ENCODE measurements at places on chromosomes 4 and X. TPM values are rescaled to one million over a fixed set of nuclear protein-coding genes. Genes with fewer than 3 reads are reported as not detected.

The GNRHR gene
- total RNA-seq, result not detected

The PHKA1 gene
- total RNA-seq, result 0.22 TPM

The DUSP21 gene
- not detected for total RNA-seq

The TLR7 gene
- 10.8 TPM for total RNA-seq

The USP17L10 gene
- total RNA-seq, result not detected

DNA sequence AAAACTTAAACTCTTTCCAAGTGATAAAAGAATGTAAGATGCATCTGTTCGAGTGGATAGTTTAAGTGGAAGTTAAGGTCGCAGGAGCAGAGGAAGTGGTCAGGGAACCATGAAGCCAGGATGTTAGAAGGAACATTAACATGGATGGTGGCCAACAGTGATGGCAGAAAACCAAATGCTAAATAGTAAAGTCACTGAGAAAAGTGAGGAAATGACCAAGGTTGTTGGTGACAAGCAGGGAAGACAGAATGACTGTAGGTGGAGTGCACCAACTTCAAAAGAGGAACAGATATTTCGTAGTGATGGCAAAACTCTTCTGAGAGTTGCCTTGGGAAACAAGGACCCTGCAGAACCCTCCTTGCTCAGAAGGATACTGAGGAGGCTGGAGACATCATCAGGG is 226.2 kb downstream of the PALLD start:
- H3K4me3 ChIP-seq, result no peak overlapping the region
- no peak for DNase-seq
- H3K36me3 ChIP-seq, result no peaks in the 10 kb centered on the region
- no peaks in the 10 kb centered on the region for H3K27me3 ChIP-seq

DNA sequence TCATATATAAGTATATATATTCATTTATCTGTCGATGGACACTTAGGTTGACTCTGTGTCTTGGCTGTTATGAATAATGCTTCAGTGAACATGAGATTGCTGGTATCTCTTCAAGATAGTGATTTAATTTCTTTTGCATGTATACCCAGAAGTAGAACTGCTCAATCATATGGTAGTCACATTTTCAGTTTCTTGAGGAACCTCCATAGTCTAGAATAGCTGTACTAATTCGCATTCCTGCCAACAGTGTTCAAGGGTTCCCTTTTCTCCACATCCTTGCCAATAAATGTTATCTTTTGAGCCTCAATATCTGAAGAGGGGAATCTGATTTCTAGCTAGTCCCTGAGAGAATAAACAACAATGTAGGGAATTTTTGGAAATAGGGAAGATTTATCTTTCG is 32.4 kb upstream of the CCNG2 start:
- no peak for DNase-seq
- peak overlapping the region; percentile 20 for H3K27ac ChIP-seq
- H3K4me3 ChIP-seq, result no peak overlapping the region
- no peaks in the 10 kb centered on the region for H3K36me3 ChIP-seq
- H3K4me1 ChIP-seq, result peaks cover 75% of the 10 kb centered on the region
- no peaks in the 10 kb centered on the region for H3K27me3 ChIP-seq

DNA sequence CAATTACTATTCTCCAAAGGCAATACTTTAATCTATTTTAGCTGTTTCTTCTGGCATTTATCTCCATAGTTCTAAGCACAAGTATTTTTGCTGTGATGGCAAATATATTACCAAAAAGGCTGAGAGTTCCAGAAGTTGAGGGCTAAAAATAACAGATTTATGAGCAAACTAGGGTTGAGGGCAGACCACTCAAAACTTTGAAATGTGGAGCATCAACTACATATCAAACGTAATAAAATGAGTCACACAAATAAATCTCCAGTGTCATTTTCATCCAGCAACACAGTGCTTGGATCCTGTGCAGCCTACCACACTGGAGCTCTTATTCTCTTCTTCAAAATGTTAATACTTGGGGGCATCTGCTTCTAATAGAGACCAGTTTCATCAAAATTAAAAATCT is 163.9 kb downstream of the HS3ST1 start:
- no peak overlapping the region for H3K4me3 ChIP-seq
- H3K36me3 ChIP-seq, result no peaks in the 10 kb centered on the region
- no peak overlapping the region for H3K27ac ChIP-seq
- H3K27me3 ChIP-seq, result no peaks in the 10 kb centered on the region
- no peak for DNase-seq

- no peaks in the 10 kb centered on the region for H3K4me1 ChIP-seq
- no peaks in the 10 kb centered on the region for H3K27me3 ChIP-seq
- H3K4me3 ChIP-seq, result no peak overlapping the region
Observed at GRCh38 chr4:76634220-76634619, 199.2 kb downstream of the SHROOM3 start.

DNA sequence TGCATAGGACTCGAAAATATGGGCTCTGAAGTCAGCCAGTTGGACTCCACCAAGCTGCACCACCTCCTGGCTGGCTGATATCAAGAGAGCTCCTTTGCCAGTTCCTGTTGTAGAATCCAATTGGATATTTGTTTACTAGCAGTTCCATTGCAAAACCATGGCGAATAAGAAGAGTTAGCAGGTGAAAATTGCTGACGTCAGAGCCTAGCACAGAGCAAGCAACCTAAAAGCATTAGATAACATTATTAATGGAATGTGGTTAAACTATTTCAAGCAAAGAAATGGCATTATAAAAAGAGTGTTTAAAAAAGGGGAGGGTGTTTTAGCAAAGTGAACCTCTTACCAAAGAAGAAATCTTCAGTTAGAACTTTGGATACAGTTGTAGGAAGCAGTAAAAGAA is 1816.3 kb upstream of the TENM3 start:
- H3K27me3 ChIP-seq, result no peaks in the 10 kb centered on the region
- H3K36me3 ChIP-seq, result no peaks in the 10 kb centered on the region
- no peak for DNase-seq
- no peak overlapping the region for H3K4me3 ChIP-seq

GRCh38 chrX:22748093-22748999 is 251.4 kb upstream of the DDX53 start:
- H3K27ac ChIP-seq, result no peak overlapping the region
- H3K4me1 ChIP-seq, result no peaks in the 10 kb centered on the region
- H3K36me3 ChIP-seq, result no peaks in the 10 kb centered on the region

DNA sequence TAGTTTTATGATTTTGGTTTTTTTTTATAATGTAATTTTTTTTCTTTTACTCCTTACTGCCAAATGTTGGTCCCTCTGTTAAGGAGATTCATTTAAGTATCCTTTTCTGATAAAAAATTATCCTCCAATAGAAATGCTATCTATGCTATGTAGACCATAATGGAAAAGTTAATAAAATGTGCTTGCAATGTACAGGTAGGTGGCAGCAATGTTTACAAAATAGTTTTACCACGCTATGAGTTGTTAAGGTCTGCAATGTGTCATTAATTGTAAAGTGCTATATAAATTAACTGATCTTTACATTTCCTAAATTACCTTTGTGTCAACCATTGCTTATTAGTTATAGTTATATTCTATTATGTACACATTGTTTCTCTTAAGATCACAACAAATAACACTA is 3.8 kb upstream of the CENPC start:
- no peaks in the 10 kb centered on the region for H3K27me3 ChIP-seq
- H3K4me1 ChIP-seq, result peaks cover 35% of the 10 kb centered on the region
- H3K4me3 ChIP-seq, result no peak overlapping the region

DNA sequence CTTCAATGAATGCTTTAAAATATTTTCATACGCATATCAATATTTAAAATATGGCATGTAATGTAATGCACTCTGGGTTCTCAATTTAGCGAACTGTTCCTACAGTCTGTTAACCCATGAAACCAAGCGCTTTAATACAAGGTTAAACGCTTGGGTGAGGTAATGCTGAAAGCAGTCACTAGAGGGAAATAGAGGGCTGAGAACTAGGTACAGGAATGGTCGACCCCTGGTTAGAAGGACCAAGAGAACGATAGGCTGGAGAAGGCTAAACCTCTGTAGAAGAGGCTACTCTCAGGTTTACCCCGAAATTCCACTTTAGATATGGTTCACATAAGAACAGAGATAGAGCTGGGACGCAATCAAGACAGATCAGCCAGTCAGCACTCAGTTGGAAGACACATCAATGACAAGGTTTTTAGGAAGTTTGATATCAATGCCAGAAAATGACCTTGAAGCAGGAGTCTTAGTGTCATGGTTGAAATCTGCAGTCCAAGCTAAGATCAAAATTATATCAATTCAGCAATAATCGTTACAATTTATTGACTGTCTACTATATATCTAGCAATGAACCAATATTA is 26.9 kb downstream of the ARSJ start:
- H3K4me1 ChIP-seq, result no peaks in the 10 kb centered on the region
- no peak overlapping the region for H3K4me3 ChIP-seq
- H3K27me3 ChIP-seq, result peaks cover 3% of the 10 kb centered on the region
- no peak overlapping the region for H3K27ac ChIP-seq
- DNase-seq, result peak; percentile 38
- H3K36me3 ChIP-seq, result no peaks in the 10 kb centered on the region

GRCh38 chr4:168725930-168726329 is 229.1 kb downstream of the PALLD start:
- DNase-seq, result no peak
- H3K4me3 ChIP-seq, result no peak overlapping the region
- no peak overlapping the region for H3K27ac ChIP-seq
- peaks cover 3% of the 10 kb centered on the region for H3K27me3 ChIP-seq
- no peaks in the 10 kb centered on the region for H3K36me3 ChIP-seq

DNA sequence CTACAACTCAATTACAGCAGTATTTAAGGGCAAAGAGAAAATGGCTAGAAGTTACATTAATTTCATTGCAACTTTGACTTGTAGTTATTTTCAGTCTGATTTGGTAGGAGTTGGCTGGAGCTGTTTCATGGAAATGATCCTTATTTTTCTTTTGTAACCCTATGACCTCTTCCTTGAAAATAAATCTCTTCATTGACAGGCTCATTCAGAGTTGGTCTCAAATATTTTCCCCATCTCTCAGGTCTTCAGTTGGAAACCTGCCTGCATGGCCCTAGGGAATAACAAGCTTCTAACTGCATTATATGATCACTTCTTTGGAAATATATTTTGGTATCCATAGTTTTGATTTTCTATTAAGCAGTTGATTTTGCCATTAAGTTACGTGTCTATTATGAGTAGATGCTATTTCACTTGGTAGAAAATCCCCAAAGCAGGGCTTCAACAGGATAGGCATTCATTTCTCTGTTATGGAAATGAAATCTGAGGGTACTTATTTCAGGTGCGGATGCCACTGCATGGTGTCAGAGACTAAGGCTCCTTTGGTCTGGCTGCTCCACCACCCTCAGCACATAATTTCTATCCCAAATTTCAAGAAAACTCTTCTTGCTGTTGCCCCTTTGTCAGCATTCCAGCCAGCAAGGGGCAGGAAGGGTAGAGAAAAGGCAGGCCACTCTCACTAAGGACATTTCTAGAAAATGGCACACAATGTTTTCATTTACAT is 502.5 kb downstream of the SPRY1 start:
- no peaks in the 10 kb centered on the region for H3K36me3 ChIP-seq
- no peaks in the 10 kb centered on the region for H3K27me3 ChIP-seq
- H3K4me1 ChIP-seq, result no peaks in the 10 kb centered on the region
- H3K27ac ChIP-seq, result no peak overlapping the region

- H3K27ac ChIP-seq, result no peak overlapping the region
- H3K27me3 ChIP-seq, result no peaks in the 10 kb centered on the region
- DNase-seq, result no peak
Observed at GRCh38 chrX:104335756-104336155, 81.0 kb upstream of the ESX1 start.

- no peaks in the 10 kb centered on the region for H3K4me1 ChIP-seq
- no peak overlapping the region for H3K27ac ChIP-seq
- DNase-seq, result no peak
- H3K36me3 ChIP-seq, result no peaks in the 10 kb centered on the region
- H3K27me3 ChIP-seq, result no peaks in the 10 kb centered on the region
Observed at GRCh38 chr4:145001635-145002034, 96.4 kb downstream of the ANAPC10 start.

DNA sequence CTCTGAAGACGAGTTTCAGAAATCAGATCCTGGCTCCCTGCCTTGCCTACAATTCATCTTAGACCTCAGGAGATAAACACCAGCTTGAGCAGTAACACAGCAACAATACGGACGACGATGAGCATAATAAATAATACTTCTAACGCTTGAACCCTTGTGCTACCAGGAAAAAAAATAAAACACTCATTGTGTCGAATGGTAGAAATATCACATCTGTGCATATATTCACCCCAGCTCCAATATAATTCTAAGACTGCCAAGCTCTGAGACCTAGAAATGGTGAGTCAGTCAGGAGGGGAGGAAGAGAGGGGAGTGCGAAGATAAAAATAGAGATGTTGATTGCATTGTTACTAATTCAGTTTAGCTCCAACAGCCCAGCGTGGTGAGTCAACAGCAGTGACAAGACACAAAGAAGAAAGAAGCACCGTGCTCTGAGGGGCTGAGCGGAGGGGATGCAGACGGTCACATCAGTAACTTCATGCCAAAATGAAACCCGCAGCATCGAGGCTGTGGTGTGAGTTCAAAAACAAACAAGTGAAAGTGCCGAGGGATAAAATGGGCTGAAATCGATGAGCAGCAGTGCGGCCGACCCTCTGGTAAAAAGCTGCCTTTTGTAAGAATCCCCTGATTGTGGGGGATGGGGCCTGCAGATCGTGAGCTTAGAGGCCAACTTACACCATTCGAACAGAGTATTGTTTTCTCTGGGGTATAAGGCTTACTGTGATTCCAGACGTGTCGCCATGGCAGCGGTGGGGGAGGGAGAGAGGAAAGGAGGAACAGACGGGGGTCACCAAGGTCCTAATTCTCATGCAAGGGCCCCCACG is 150.4 kb downstream of the MGST2 start:
- no peaks in the 10 kb centered on the region for H3K4me1 ChIP-seq
- no peaks in the 10 kb centered on the region for H3K27me3 ChIP-seq
- no peak for DNase-seq
- H3K36me3 ChIP-seq, result no peaks in the 10 kb centered on the region
- H3K27ac ChIP-seq, result no peak overlapping the region

DNA sequence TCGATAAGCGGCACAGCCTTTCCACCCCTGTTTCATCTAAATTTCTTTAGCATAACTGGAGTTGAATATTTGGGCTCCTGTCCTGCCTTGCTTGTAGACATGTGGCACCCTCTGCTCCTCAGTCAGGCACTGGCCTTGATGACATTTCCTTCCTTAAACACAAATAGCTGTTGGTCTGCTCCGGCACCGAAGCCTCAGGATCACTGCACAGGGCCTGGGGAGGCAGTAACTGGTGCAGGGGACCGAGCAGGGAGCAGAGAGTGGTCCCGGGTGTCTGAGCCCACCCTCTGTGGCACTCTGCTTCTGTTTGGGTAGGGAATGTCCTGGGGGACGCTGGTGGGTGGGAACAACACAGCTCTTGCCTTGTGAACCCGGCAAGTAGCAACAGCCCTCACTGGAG is 13.6 kb downstream of the RGS12 start:
- H3K4me3 ChIP-seq, result no peak overlapping the region
- H3K36me3 ChIP-seq, result no peaks in the 10 kb centered on the region
- H3K27me3 ChIP-seq, result no peaks in the 10 kb centered on the region

- H3K27me3 ChIP-seq, result no peaks in the 10 kb centered on the region
- H3K4me1 ChIP-seq, result no peaks in the 10 kb centered on the region
- H3K4me3 ChIP-seq, result no peak overlapping the region
- no peak overlapping the region for H3K27ac ChIP-seq
- no peak for DNase-seq
- H3K36me3 ChIP-seq, result no peaks in the 10 kb centered on the region
Observed at GRCh38 chrX:150018931-150019361, 80.7 kb upstream of the EOLA2 start.

Data from B cell (primary cell).